HepG2 (cell line): ENCODE measurements at places on chromosomes 12 and 14. TPM values are rescaled to one million over a fixed set of nuclear protein-coding genes. Genes with fewer than 3 reads are reported as not detected.

Gene TMEM116
- total RNA-seq, result 11.5 and 14.0 TPM in 2 replicates

Gene LRRK2
- not detected in 2 replicates for total RNA-seq

Gene LALBA
- total RNA-seq, result not detected in 2 replicates

Gene TRIAP1
- 117 and 178 TPM in 2 replicates for total RNA-seq

Gene GPATCH2L
- total RNA-seq, result 29.0 and 35.5 TPM in 2 replicates

Gene OASL
- 0.18 and 0.22 TPM in 2 replicates for total RNA-seq

Gene IFNG-AS1
- total RNA-seq, result not detected in 2 replicates

Gene RFLNA
- total RNA-seq, result not detected in 2 replicates

Gene GALNT8
- total RNA-seq, result not detected in 2 replicates

Gene STAT6
- total RNA-seq, result 19.4 and 28.0 TPM in 2 replicates

Gene PTPRO
- total RNA-seq, result not detected in 2 replicates

Gene AKAP5
- 1.5 and 2.1 TPM in 2 replicates for total RNA-seq

Gene IQSEC3
- not detected in 2 replicates for total RNA-seq

Gene KRT5
- not detected in 2 replicates for total RNA-seq

Gene RAB3IP
- 41.1 and 51.1 TPM in 2 replicates for total RNA-seq

Gene HEBP1
- 7.8 and 19.0 TPM in 2 replicates for total RNA-seq

Gene BAZ2A
- total RNA-seq, result 21.8 and 25.5 TPM in 2 replicates

Gene OTOGL
- total RNA-seq, result not detected in 2 replicates
